ENCODE measurements at places on chromosomes 4 and X. TPM values are rescaled to one million over a fixed set of nuclear protein-coding genes. Genes with fewer than 3 reads are reported as not detected.

DNA sequence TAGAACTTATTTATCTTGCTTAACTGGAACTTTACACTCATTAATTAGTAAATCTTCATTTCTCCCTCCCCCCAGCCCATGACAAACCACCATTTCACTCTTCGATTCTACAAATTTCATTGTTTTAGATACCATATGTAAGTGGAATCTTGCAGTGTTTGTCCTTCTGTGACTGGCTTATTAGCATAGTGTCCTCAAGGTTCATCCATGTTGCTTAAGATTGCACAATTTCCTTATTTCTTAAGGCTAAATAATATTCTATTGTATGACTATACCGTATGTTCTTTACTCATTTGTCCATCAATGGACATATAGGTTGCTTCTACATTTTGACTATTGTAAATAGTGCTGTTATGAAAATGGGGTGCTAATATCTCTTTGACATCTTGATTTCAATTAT, 24.5 kb upstream of the RNF212 start:
- no peak for DNase-seq

- no peak for DNase-seq
Observed at GRCh38 chr4:81527115-81527514, 55.4 kb upstream of the RASGEF1B start.

DNA sequence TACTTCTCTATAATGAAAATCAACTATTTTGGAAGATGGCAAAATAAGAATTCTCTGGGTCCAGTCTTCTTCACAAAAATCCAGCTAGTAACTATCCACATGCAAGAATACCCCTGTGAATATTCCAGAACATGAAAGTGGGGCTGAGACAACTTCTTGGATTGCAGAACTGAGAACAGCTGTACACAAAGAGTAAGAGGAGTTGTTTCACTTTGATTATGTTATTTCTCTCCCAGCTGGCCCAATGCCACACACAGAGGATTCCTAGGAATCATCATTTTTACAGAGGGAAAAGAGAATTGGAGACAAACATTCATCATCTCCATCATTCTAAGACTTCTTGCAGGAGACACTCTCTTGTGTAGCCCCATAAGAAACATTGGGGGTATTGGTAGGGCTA, 782.2 kb upstream of the LCORL start:
- no peak for DNase-seq

- no peak for DNase-seq
Observed at GRCh38 chrX:119655125-119655524, 37.8 kb downstream of the SEPTIN6 start.

- DNase-seq: no peak
Observed at GRCh38 chr4:20326977-20327376, 75.3 kb downstream of the SLIT2 start.

DNA sequence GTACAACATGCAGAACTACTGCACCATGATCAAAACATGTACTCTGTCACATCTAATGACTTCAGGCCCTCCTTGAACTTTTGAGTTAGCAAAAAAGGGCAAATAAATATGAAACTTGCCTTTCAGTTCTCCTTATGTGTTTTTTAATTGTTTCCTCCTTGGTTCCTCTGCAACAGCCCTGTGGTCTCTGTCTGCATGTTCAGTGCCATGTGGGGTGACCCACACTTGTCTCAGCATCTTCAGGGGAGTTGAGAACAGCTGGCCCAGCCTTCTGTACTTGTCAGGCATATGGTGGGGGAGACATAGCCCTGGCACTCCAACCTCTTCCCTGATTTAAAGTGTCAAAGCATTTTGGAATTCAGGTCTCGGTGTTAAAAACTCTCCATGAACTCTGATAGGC, 188.0 kb upstream of the PGRMC2 start:
- DNase-seq: no peak

DNA sequence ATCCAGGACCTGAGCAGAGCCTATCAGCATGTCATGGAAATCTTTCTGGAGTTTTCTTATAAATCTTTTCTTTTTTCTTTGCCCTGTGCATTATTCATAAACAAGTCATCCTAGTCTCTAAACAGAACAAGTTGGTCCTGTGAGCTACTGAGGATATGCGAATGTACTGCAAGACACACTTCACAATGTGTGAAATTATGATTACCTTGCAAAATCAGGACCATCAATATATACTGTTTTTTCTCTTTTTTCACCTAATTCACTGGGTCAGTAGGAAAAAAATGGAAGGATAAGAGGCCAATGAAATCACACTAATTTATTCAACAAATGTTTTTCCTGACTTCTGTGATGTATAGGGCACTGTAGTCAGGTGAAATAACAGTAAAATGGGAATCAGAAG, 14.4 kb upstream of the SORBS2 start:
- no peak for DNase-seq

GRCh38 chr4:149719806-149720205, 95.8 kb downstream of the IQCM start:
- DNase-seq: no peak

GRCh38 chr4:112857461-112857860, 192.0 kb upstream of the ANK2 start:
- no peak for DNase-seq

- DNase-seq: no peak
Observed at GRCh38 chr4:101851672-101852071, 61.1 kb downstream of the BANK1 start.

- DNase-seq: no peak
Observed at GRCh38 chrX:81979806-81980515, 778.1 kb downstream of the SH3BGRL start.

GRCh38 chr4:96228463-96228862, 388.6 kb downstream of the PDHA2 start:
- DNase-seq: no peak

GRCh38 chr4:76090241-76090691, 15.8 kb downstream of the ART3 start:
- no peak for DNase-seq

DNA sequence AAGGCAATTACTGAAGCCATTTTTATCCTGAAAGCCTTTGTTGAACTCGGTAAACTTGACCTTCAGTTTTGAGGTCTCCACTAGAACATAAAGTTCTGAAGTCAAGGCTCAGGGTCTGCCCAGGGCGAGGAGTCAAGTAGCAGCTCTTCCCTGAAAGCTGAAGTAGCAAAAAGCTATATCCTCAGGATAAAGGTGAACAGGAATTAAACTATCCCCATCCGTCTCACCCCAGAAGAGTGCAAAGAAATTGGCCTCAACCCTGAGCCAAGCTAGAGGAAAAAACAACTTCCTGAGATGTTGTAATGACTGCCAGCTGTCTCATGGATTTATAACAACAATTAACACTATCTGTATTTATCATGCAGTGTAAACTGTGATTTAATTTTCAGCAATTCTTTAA, 590.8 kb downstream of the SPRY1 start:
- no peak for DNase-seq

- DNase-seq: no peak
Observed at GRCh38 chr4:165711436-165711835, 161.6 kb upstream of the TLL1 start.

DNA sequence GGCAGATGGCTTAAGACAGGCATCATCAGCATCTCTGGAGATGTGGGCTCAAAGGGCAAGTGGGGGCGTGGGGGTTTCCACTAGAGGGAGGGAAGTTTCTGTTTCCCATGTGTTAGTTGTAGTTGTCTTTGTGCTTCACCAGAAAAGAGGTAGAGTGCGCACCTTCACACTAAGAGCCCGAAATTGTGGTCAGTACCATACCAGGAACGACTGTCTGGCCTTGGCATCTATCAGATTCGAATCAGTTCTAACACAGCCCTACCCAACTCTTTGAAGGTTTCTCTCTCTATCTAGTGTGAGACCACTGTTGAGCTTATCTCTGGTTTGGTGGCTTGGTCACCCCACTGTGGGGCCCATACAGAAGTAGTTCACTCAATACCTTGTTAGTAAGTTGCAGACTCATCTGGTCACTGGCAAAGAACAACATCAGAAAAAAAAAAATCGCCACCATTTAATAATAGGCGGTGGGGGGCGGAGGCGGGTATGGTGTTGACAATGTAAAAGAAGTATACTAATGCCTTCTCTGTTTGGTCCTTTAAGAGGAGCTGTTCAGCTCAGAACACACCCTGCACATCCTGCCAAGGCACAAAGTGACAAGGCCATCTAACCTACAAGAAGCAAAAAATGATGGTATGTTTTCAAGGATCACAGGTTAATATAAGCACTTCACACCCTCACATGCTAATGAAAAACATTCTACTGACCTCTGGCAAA, 71.1 kb downstream of the NYX start:
- DNase-seq: no peak

- DNase-seq: no peak
Observed at GRCh38 chr4:2961811-2962441, 1.3 kb downstream of the NOP14 start.

Gene PLAC8
- total RNA-seq: 0.57 TPM

Gene CPE
- 65.2 TPM for total RNA-seq

Gene CLNK
- total RNA-seq: not detected

Gene PLK4
- 49.6 TPM for total RNA-seq

Gene CT45A9
- not detected for total RNA-seq

Gene XK
- total RNA-seq: 0.12 TPM

Gene CITED1
- 4.8 TPM for total RNA-seq

Gene SYTL4
- total RNA-seq: 4.5 TPM

Gene PRDM8
- total RNA-seq: 2.6 TPM
